Breast epithelium (tissue), 4 donors: ENCODE measurements at places on chromosomes 16 and 17. TPM values are rescaled to one million over a fixed set of nuclear protein-coding genes. Genes with fewer than 3 reads are reported as not detected.

Gene NPTX1
- 0.29 TPM for total RNA-seq

Gene RCVRN
- 0.15 TPM for total RNA-seq

Gene KDM6B
- total RNA-seq, result 6.4 TPM

Gene VAT1L
- not detected for total RNA-seq

Gene USP43
- 3.9 TPM for total RNA-seq

GRCh38 chr16:24844101-24845030 is 1.4 kb upstream of the SLC5A11 start:
- no peaks in the 10 kb centered on the region for H3K36me3 ChIP-seq
- H3K4me3 ChIP-seq, result no peak overlapping the region
- no peaks in the 10 kb centered on the region for H3K4me1 ChIP-seq
- no peak overlapping the region for H3K27ac ChIP-seq
- H3K27me3 ChIP-seq, result no peaks in the 10 kb centered on the region

- H3K27me3 ChIP-seq, result no peaks in the 10 kb centered on the region
- no peak overlapping the region for H3K4me3 ChIP-seq
- peak overlapping the region; percentile 69 for H3K27ac ChIP-seq
- peak; percentile 76 for DNase-seq
- H3K4me1 ChIP-seq, result no peaks in the 10 kb centered on the region
- no peaks in the 10 kb centered on the region for H3K36me3 ChIP-seq
Observed at GRCh38 chr17:78995761-78996451, 13.7 kb downstream of the CANT1 start.

DNA sequence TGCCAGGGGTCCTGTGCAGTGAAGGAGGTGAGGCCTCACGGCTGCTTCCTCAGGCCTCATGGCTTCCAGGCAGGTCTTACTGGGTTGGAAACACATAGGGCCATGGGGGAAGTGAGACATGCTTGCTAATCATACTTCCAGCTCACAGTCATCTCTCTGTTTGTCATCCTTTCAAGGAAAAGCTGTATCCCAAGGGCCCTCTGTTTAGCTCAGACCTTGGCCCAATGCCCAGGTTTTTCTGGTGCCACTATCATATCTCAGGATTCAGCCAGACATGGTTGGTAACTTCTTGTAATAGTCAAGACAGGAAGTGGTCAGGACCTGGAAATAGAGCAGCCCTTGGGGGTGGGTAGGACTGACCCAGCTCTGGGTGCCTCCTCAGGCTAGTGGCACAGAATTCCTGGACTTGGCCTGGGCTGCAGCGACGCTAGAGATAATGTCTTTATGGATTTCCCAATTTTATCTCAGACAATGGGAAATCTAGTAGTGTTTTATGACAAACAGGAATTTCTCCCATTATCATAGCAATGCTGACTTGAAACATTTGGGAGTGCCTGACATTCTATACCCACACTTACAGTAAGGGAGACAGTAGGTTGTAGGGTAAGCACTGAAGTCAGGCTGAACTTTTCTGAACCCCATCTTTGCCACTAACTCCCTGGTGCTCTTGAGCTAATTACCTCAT is 13.5 kb upstream of the ITGB3 start:
- peak; percentile 67 for DNase-seq
- H3K27me3 ChIP-seq, result no peaks in the 10 kb centered on the region
- no peaks in the 10 kb centered on the region for H3K4me1 ChIP-seq
- H3K36me3 ChIP-seq, result no peaks in the 10 kb centered on the region
- H3K27ac ChIP-seq, result peak overlapping the region; percentile 95
- H3K4me3 ChIP-seq, result no peak overlapping the region

GRCh38 chr17:66423056-66423955 is 120.9 kb downstream of the PRKCA start:
- no peaks in the 10 kb centered on the region for H3K36me3 ChIP-seq
- no peak for DNase-seq
- H3K27ac ChIP-seq, result no peak overlapping the region
- no peaks in the 10 kb centered on the region for H3K27me3 ChIP-seq
- H3K4me3 ChIP-seq, result no peak overlapping the region
- no peaks in the 10 kb centered on the region for H3K4me1 ChIP-seq

DNA sequence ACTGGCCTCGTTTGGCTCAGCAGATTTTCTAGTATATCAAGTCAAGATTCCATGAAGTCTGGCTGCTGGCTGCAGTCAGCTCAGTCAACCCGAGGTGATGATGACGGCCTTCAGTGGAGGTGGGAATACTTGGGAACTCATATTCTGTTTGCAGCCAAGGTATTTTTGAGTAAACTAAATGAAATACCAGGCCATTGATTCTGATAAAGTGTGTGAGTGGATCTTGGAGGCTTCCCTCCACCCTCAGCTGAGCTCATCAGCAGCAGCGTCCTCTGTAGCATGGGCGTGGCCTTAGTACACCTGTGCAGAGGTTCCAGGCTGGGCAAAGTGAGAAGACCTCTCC is 22.0 kb upstream of the TACO1 start:
- H3K27me3 ChIP-seq, result no peaks in the 10 kb centered on the region
- H3K36me3 ChIP-seq, result peaks cover 9% of the 10 kb centered on the region
- DNase-seq, result no peak
- no peak overlapping the region for H3K4me3 ChIP-seq

DNA sequence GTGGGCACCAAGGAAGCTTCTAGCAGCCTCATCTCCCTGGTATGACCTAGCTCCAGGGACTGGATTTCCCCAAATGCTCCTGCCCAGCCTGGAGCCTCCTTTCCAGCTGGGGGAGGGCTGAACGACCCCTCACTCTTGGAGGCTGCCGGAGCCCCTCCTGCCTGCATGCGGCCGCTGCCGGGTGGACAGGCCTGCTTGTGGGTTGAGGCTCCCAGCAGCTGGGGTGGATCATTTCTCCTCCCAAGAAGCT is 213.6 kb downstream of the SEC14L1 start:
- H3K4me3 ChIP-seq, result no peak overlapping the region
- peak overlapping the region; percentile 52 for H3K27ac ChIP-seq
- peaks cover 5% of the 10 kb centered on the region for H3K4me1 ChIP-seq
- no peak for DNase-seq

DNA sequence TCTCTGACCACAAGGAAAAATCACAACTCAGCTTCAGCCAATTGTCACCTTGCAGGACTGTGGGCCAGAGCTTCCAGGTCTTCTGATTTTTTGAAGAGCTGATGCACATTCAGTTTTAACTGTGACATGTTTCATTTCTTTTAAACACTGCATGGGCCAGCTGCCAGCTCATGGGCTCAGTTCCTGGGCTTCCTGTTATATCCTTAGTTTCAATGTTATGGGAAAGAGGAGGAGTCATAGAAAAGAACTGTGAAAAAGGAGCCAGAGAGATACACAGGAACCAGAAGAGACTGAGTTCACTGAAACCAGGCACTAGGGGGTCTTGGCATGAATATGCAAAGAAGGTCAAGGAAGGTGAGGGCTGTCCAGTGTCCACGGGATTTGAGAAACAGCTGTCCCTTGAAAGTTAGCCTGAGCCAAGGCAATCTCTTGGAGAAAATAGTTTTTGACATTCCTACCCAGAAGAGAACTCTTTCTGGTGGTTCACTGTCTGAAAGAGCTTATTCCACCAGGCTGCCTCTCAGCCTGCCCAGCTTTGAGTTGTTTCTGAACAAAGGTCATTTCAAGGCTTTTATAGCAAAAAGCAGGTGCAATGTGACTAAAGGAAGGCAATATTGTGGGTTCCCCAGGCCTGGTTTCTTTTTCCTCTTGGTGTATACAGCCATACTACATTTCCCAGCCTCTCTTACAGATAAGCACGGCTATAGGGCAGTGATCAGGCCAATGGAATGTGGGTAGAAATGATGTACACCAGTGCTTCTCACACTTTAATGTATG is 10.5 kb downstream of the PDILT start:
- no peak overlapping the region for H3K4me3 ChIP-seq
- DNase-seq, result no peak
- H3K4me1 ChIP-seq, result no peaks in the 10 kb centered on the region
- H3K27ac ChIP-seq, result no peak overlapping the region

- H3K4me1 ChIP-seq, result peaks cover 3% of the 10 kb centered on the region
- no peaks in the 10 kb centered on the region for H3K36me3 ChIP-seq
- DNase-seq, result no peak
- H3K27ac ChIP-seq, result no peak overlapping the region
- no peaks in the 10 kb centered on the region for H3K27me3 ChIP-seq
Observed at GRCh38 chr17:66465701-66466100, 163.3 kb downstream of the PRKCA start.
